Renal cortical epithelial cell (primary cell): ENCODE measurements at places on chromosomes 13 and 19.

GRCh38 chr19:42487032-42487797, 41.1 kb downstream of the CEACAM1 start:
- no peak for DNase-seq

- no peak for DNase-seq
Observed at GRCh38 chr19:46721269-46722003, 4.5 kb upstream of the PRKD2 start.

DNA sequence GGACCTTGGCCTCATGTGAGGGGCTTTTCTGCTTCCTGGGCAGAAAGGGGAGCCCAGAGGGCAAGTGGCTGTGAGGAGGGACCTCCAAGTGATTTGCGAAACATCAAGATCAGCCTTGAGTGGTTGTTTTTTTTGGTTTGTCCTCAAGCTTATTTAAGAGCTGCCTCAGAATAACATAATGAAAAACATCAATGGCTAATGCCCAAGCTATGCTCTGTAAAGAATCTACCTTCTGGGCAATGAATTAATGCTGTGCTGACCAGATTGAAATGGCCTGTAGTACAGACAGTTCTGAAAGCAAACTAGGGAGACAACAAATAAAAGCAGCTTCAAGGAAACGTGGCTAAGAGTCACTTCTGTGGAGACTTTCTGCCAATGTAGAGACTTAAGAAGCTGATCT, 8.3 kb downstream of the TMEM255B start:
- peak; percentile 51 for DNase-seq

DNA sequence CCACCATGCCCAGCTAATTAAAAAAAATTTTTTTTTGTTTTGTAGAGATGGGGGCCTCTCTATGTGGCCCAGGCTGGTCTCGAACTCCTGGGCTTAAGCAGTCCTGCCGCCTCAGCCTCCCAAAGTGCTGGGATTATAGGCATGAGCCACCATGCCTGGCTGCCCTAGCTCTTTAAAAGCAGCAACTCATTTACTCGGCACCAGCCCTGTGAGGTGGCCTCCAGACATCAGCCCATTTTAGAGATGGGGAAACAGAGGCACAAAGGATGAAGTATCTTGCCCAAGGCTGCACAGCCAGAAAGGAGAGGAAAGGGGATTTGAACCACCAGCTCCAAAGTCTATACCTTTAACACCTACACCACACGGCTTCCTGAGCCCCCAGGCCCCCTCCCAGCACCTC, 312 bp downstream of the PRX start:
- no peak for DNase-seq

DNA sequence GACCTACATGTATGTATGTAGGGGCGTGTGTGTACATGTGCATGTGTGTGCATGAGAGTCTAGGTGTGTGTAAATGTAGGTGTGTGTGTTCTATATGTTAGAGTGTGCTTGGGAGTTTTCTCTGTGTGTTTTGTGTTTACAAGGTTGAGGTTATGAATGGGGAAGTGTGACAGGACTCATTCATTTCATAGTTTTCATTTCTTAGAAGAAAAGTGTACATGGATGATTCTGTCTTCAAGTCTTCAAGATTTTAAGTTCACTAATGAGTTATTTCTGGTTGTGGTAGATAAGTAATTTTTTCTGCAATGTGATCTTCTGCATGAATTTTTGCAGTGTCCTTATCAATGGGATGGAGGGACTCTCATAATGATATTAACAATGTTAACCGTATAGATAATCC, 118.2 kb upstream of the SLC10A2 start:
- no peak for DNase-seq

DNA sequence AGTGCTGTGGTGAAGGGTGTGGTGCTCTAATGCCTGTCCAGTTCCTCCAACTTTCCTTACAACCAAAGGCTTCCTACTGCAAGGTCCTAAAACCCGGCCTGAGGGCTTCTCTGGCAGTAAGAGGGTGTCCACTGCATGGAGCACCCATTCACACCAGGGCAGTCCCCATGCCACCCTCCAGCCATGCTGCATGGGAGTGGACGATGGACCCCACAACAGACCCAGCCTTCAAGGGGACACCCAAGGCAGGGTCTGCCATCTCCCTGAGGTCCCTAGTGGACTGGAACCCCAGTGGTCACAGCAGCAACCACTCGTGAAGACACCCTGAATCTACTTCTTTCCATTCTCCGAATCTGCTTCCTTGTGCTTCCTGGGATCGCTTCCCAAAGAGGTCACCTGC, 117.6 kb upstream of the SOX1 start:
- no peak for DNase-seq

GRCh38 chr13:21435231-21435630, 23.9 kb downstream of the ZDHHC20 start:
- DNase-seq: no peak

DNA sequence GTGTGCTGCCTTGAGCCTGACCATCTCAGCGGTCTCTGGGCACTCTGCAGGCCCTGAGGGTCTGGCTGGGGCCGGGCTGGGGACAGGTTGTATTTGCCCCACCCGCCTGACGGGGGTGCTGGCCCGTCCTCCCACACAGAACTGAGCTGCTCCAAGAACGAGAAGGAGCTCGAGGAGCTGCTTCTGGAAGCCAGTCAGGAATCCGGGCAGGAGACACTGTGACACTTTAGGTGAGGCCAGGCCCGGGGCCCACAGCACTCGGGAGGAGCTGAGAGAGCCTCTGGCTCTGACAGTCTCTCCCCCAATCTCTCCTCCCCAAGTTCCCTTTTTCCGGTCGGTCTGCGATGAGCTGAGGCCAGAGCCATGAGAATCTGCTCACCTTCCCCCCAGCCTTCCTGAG, 14.5 kb downstream of the NKPD1 start:
- no peak for DNase-seq

DNA sequence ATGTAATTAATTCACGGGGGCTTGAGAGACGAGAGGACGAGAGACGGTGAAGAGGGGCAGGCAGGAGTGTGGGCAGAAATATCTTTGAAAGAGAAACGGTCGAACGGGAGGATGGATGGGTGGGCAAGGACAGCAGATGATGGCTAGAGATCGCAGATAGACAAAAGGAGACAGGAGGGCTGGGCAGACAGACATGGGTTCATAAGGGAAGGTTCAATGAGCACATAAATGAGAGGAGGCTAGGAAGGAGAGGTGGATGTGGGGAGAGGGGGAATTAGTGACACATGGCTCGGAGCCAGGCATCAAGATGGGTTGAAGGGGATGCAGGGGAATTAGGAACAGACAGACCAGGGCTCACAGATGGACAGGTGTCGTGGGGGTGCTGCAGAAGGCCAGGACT, 1.1 kb downstream of the SYT3 start:
- DNase-seq: no peak

GRCh38 chr19:40400559-40400958, 10.6 kb upstream of the HIPK4 start:
- DNase-seq: no peak

DNA sequence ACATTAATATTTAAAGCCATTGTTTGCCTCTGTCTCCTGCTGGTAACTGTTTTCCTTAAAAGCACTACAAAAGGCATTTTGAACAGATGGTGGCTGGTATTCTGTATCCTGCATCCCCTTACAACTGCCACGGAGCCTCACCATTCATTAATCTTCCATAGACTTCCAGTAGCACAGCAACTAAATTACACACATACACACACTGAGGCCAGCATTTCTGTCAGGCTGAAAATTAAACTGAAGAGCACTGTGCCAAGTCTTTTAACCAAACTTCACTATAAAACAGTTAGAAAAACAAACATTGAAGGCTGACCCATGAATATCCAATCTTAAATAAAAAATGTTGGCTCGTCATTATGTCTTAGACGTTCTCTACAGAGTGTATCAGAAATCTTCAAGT, 697.8 kb downstream of the DACH1 start:
- no peak for DNase-seq

DNA sequence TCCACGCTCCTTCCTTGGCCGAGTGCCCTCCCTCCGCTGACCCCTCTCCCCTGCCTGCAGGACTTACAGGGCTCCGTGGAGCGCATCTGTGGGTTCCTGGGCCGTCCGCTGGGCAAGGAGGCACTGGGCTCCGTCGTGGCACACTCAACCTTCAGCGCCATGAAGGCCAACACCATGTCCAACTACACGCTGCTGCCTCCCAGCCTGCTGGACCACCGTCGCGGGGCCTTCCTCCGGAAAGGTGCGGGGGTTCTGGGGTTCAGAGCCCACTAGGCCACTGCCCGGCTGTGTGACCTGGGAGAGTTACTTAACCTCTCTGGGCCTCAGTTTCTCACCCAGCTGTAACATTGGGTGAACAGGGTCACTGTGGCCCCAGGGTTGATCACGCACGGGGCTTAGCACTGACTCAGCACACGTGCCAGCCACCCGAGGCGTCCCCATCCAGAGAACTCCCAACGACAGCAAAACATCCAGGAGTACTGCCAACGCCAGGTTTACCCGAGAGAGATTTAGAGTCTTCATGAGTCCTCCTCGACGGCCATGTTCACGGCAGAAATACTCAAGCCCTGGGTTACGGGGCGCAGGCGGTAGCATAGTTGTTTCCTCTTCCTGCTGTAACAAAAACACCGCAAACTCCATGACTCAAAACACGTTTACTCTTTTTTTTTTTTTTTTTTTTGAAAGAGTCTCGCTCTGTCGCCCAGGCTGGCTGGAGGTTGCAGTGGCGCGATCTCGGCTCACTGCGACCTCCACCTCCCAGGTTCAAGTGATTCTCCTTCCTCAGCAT, 9.7 kb upstream of the SPACA4 start:
- DNase-seq: peak; percentile 31

DNA sequence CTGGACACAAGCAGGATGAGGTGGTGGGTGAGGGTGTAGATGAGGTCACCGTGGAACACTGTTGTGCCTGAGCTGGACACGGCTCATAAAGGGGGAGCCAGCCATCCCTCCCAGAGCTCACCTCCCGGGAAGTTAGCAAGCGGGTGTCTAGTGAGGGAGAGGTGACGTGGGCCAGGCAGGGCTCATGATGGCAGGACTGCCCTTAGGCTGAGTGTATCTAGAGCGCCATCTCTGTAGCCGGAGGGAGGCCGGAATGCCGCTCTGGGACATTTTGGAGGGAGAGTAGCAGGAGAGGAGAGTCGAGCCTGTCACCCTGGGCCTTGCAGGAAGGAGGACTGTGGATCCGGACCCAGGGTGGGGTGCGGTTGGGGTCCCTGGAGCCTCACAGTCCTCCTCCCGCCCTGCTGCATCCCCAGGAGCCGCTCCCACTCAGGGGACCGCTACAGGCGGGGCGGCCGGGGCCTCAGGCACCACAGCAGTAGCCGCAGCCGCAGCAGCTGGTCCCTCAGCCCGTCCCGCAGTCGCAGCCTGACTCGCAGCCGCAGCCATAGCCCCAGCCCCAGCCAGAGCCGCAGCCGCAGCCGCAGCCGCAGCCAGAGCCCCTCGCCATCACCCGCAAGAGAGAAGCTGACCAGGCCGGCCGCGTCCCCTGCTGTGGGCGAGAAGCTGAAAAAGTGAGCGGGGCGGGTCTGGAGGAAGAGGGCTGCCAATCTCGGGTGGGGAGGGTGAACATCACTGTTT, 9.2 kb downstream of the ZNF296 start:
- DNase-seq: no peak

GRCh38 chr19:8518536-8518935, 4.6 kb upstream of the ZNF414 start:
- no peak for DNase-seq

- no peak for DNase-seq
Observed at GRCh38 chr13:37652596-37652995, 54.0 kb upstream of the POSTN start.

DNA sequence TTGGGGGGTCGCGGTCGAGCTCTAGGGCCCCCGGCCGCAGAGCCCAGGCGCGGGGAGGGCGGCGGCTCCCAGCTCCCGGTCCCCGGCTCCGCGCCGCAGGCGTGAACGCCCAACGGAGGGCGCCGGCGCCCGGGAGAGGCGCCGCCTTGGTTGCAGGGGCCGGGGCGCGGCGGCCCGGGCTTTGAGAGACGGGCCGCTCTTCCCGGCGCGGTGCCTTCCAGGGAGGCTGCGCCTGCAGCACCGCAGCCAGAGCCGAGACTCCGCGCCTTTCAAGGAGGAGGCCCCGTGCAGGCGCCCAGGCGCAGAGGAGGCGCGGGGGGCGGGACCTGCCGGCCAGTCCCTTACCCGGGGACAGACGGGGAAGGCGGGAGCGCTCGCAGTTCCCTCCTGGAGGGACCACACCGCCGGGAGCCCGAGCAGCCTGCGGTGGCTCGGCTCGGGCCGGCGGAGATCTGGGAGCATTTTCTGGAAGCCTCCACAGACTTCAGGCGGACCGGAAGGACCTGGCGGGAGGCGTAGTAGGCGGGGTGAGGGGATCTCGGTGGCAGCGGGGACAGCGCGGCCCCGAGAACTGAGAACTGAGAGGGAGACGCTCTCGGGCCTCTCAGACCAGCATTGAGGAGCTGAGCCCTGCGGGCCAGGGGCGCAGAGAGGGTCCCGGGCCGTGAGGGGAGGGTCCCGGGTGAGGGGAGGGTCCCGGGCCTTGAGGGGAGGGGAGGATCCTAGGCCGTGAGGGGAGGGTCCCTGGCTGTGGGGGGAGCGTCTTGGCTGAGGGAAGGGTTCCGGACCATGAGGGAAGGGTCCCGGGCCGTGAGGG, 25.5 kb upstream of the MCF2L start:
- no peak for DNase-seq

GRCh38 chr13:113567681-113568080, 16.9 kb upstream of the TFDP1 start:
- no peak for DNase-seq

GRCh38 chr13:41460074-41460465, 2.7 kb downstream of the RGCC start:
- no peak for DNase-seq

DNA sequence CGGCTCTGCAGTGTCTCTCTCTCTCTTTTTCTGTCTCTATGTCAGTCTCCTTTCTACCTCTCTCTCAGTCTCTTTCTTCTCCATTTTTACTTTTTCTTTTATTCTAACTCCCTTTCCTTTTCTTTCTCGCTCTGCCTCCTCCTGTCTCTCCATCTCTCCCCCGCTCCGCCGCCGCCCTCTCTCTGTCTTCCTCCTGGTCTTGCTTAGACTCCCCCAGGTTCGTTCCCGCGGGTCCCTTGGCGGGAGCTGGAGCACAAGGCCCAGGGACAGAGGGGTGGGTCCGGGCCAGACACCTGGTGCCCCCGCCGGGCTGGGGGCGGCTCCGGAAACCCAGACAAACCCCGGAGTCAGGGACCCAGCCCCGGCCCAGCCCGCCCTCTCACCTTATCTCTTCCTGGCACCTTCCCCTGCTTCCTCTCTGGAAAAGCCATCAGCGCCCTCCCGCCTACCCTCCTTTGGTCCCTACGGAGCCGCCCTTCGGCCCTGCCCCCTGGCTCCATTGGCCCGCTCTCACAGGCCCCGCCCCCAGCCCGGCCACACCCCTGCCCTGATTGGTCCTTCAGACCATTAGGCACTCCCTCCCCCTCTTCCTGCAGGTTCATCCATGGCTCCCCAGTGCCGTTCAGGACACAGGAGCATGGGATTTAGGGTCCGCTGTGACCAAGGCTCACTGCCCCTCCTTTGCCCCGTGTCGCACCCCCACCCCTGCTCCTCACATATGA, 15.4 kb upstream of the NOP53 start:
- no peak for DNase-seq

- no peak for DNase-seq
Observed at GRCh38 chr13:94415500-94416237, 63.8 kb downstream of the DCT start.

DNA sequence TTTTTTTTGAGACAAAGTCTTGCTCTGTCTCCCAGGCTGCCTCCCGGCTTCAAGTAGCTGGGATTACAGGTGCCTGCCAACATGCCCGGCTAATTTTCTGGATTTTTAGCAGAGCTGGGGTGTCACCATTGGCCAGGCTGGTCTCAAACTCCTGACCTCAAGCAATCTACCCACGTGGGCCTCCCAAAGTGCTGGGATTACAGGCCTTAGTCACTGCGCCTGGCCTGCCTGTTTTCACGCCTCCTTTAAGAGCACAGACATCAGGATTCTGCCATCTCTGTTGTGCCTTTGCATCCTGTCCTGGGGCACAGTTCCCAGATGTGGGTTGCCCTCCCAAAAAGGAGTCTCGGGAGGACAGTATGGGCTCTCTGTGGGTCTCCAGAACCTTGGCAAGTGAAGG, 2.5 kb upstream of the PRAM1 start:
- no peak for DNase-seq
